ENCODE measurements at places on chromosomes 5 and 9.

- no peak for DNase-seq
Observed at GRCh38 chr5:80641353-80641752, 13.1 kb upstream of the MSH3 start.

DNA sequence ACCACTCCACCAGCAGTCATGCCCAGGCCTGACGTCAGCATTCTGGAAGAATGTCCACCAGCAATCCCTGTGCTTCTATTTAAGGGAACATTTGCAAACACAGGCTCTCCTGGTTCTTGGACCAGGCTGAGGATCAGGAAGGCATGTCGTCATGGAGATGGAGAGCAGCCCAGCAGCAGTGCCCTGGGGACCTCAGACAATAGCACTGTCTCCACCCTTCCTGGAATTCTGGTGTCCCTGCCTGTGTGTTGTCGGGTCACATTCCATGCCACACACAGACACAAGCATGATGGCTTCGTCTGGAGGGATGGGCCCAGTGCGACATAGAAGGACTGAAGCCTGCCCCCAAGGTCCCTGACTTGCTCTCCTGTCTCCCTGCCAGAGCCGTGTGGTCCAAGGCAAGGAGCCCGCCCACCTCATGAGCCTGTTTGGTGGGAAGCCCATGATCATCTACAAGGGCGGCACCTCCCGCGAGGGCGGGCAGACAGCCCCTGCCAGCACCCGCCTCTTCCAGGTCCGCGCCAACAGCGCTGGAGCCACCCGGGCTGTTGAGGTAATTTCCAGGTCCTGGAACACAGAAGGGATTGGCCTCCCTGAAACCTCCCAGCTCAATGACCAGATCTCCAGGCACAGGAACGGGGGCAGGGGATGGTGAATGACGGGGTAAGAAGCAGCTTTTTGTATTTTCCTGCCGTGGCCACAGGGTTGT lies 43.8 kb downstream of the STOM start:
- no peak for DNase-seq

DNA sequence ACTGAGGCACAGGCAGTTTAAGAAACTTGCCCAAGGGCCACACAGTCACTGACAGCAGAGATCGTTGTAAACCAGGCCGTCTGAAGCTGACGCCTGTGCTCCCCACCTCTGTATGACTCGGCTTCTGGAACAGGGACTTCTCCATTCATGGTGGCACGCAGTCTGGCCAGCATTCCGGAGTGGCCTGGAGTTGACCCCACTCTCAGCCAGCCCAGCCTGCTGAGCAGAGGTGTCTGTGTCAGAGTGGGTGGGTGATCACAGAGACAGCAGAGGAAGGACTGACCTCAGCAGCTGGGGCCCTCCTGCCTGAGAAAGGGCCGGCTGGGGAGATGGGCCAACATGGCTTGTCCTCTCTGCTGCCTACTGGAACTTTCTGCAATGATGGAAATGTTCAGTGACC lies 12.6 kb downstream of the LRSAM1 start:
- no peak for DNase-seq

GRCh38 chr9:29668732-29669131 lies 2095.5 kb upstream of the C9orf72 start:
- no peak for DNase-seq

DNA sequence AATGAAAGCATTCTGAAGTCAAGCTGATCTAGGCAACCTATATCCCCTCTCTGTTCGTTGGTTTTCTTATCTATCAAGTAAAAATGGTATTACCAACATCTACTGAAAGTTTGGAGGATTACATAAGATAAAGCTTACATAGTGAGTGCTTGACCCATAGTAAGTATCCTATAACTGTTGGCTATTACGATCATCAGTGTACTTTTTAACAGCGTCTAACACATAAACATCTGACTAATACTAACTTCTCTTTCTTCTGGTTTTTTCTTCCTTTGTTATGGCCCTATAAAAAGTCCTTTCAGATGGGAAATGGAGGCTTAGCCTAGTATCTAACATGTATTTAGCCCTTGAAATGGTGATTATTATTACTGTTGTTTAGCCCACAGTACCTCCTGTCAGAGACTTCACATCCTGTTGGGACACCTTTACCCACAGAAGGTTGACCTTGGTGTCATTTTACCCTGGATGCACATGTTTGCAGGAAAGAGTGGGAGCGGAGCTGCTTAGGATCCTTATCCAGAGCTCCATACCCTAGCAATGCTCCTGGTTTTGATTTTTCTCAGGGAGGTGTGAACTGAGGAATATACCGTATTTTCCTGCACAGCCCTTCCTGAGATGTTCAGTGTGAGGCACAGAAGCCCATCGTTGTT lies 6.0 kb downstream of the INSYN2B start:
- no peak for DNase-seq

GRCh38 chr9:125169895-125170294 lies 19.7 kb downstream of the PPP6C start:
- DNase-seq, result no peak

GRCh38 chr5:176133289-176133870 lies 104.8 kb upstream of the SIMC1 start:
- DNase-seq, result no peak

GRCh38 chr5:37492778-37493555 lies 113.8 kb downstream of the WDR70 start:
- DNase-seq, result no peak

DNA sequence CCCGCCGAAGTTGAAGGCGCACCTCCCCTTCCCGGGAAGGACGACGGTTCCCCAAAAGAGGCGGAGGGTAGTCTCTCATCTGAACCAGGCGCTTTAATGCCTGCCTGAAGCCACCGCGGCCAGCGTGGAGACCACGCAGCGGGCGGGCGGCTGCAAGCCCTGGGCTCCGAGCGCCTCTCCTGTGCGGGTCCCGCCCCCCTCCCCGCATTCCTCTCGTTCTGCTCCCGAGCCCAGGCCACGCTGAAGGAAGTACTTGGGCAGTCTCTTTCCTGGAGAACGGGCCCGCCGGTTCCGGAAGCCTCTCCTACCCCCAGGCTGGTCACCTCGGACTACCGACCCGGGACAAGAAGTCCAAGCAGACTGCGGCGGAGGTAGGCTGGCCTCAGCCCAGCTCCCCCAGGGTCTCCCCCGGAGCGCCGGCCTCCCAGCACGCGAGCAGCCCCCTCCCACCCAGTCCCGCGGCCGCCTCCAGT lies 571 bp downstream of the PPIC start:
- no peak for DNase-seq

- peak; percentile 48 for DNase-seq
Observed at GRCh38 chr5:75023368-75024159, 28.8 kb downstream of the GCNT4 start.

GRCh38 chr5:18052569-18052968 lies 418.3 kb downstream of the TAF11L14 start:
- no peak for DNase-seq

- DNase-seq, result no peak
Observed at GRCh38 chr5:139817362-139817761, 21.8 kb downstream of the PSD2 start.

GRCh38 chr5:14665101-14665822 lies 744 bp downstream of the OTULIN start:
- DNase-seq, result peak; percentile 36

DNA sequence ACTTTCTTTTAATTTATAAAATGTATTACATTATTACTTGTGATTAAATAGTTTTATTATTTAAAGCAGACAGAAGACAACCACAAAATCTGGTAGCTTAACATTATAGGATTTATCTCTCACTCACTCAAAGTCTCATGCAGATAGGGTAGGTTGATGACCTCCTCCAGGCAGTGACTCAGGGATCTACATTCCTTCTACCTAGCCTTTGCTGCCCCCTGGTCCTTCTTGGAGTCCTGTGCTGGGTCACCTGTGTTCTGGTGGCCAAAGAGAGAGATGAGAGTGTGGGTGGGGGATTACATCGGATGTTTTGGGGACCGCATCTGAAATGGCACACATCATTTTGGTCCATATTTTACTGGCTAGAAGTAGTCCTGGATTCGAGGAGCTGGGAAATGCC lies 95.7 kb upstream of the CTSL start:
- DNase-seq, result no peak

GRCh38 chr9:32398207-32398606 lies 13.8 kb downstream of the ACO1 start:
- DNase-seq, result no peak

DNA sequence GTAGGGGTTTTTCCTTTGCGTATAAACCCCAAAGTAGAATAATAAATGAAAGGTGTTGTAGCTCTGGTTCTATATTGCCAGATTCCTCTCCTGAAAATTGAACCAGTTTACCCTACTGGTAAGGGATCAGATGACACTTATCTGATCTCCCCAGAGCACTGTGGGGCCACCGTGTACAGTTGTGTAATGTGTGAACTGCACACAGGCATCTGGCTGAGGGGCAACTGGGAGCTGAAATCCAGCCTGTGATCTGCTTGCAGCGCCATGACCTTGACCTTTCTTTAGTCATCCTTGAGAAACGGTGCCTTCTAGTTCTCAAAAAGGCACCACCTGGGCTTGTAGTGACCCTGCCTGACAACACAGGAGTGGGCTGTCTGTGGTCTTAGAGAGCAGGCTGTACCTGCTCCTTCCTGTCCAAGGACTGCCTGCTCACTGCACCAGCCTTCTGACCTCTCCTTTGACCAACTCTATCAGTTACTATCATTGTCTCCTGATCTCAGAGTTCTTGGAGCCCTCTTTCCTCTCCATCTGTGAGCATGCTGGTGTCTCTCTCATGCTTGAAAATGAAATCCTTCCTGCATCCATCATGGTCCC lies 40.2 kb downstream of the PDE6A start:
- DNase-seq, result no peak

- DNase-seq, result no peak
Observed at GRCh38 chr5:134027288-134027615, 22.5 kb upstream of the VDAC1 start.

DNA sequence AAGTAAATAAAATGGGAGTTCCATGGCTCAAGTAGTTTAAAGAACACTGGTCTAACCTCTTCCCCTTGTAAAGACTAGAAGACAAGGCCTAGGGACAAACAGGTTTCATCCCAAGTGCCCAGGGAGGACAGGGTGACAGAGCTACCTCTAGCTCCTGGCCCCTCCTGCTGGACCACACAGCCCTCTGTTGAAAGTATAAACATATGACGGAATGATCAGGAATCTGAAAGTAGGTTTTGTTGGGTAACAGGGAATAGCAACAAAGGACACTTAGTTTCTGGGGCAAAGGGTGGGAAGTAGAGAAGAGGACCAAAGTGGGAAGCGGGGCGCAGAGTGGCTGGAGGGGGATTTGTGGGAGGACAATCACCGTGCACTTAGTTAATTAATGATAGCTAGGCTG lies 67.0 kb upstream of the DAB2IP start:
- no peak for DNase-seq

DNA sequence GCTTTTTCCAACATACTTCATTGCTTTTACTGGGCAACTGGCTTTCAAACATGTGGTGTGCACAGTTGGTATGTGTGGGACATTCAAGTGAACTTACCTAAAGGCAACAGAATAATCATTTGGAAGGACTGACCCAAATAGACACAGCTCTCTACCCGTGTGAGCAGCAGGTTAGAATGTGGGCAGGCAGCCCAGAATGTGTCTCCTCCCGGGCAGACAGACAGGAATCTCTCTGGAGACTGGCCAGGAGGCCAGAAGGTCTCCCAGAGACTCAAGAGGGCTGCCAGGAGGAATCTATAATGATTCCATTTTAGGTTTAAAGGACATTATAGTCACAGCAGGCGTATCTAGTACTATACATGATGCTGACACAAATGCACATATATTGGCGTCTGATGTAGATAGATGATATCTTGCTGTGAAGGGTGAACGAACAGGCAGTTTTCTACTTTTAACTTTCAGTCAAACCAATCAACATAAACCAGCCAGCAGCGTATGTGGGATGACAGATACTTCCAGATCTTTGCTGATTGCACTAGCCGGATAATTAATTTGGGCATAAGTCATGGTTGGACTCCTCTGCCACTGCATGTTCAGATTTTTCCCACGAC lies 297.4 kb upstream of the ZNF608 start:
- DNase-seq, result no peak

DNA sequence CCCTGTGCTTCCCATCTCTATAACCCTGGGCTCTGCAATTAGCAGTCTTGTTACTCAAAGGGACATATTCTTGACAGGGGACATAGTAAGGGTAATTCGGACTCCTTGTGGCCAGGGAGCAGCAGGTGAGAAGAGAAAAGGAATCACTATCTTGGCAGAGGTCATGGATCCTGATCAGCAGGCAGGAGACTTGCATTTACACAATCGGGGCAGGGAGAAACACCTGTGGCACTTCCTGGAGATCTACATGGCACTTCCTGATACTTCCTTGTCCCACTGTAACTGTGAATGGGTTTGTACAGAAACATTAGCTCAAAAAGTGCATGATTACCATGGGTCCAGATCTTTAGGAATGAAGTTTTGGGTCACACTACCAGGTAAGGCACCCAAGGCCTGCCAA lies 29.2 kb downstream of the DEPDC1B start:
- no peak for DNase-seq

- DNase-seq, result no peak
Observed at GRCh38 chr5:51987669-51988209, 604.5 kb downstream of the ISL1 start.

DNA sequence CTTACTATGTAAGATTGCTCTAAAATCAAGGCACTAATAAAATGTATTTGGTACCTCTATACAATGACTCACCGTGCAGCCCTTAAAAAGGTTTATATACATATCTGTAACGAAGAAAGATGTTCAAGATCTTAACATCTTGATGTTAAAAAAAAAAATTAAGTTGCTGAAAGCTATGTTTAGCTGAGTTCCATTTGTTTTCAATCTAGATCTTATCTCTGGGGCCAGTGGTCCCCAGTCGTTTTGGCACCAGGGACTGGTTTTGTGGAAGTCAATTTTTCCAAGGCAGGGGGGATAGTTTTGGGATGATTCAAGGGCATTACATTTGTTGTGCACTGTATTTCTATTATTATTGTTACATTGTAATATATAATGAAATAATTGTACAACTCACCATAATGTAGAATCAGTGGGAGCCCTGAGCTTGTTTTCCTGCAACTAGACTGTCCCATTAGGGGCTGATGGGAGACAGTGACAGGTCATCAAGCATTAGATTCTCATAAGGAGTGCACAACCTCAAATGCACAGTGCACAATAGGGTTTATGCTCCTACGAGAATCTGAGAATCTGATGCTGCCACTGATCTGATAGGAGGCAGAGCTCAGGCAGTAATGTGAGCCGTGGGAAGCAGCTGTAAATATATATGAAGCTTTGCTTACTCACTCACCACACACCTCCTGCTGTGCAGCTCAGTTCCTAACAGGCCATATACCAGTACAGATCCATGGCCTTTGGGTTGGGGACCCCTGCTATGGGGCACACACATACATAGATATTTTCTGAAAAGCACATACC lies 27.6 kb upstream of the TSLP start:
- no peak for DNase-seq

GRCh38 chr5:107395632-107396350 lies 274.9 kb downstream of the EFNA5 start:
- DNase-seq, result no peak

- no peak for DNase-seq
Observed at GRCh38 chr9:103372828-103373227, 377.7 kb downstream of the CYLC2 start.

DNA sequence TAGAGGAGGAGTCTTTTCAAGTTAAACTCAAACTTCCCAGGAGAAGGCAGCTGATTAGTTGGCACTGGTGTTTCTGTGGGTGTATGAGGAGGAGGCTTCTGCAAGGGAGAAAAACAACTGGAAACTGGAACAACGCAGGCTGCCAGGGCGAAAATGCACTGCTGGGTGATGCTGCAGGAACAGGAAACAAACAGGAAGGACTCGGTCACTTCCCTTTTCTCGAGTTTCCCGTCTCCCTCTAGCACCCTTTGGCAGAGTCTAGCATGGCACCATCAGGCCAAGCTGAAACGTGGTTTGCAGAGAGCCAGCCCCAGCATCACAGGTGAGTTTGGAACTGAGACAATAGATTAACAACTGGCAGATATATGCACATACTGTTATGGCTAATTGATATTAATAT lies 77.5 kb upstream of the CAST start:
- DNase-seq, result no peak

Measured in CD4-positive, alpha-beta T cell treated with Interleukin-21 for 1 hour (primary cell).